ENCODE measurements at places on chromosomes 5 and 9.

DNA sequence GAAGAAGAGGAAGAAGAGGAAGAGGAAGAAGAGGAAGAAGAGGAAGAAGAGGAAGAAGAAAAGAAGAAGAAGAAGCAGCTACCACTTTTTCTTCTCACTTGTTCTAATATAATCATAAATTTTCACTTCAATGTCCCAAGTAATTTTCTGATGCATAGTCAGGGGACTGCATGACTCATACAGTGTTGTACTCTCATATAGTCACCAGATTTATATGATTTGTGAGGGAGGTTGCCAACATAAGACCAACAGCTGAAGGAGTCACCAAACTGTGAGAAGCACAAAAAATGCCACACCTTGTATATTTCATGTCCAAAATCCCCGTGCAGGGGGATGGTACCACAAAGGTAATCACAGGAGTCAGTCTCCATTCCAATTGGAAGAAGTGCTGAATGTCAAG lies 32.7 kb upstream of the DMRTA1 start:
- no peak for DNase-seq

- no peak for DNase-seq
Measured at GRCh38 chr9:2032234-2032633, 17.1 kb downstream of the SMARCA2 start.

GRCh38 chr9:104748359-104749031 lies 1.0 kb downstream of the NIPSNAP3A start:
- no peak for DNase-seq

DNA sequence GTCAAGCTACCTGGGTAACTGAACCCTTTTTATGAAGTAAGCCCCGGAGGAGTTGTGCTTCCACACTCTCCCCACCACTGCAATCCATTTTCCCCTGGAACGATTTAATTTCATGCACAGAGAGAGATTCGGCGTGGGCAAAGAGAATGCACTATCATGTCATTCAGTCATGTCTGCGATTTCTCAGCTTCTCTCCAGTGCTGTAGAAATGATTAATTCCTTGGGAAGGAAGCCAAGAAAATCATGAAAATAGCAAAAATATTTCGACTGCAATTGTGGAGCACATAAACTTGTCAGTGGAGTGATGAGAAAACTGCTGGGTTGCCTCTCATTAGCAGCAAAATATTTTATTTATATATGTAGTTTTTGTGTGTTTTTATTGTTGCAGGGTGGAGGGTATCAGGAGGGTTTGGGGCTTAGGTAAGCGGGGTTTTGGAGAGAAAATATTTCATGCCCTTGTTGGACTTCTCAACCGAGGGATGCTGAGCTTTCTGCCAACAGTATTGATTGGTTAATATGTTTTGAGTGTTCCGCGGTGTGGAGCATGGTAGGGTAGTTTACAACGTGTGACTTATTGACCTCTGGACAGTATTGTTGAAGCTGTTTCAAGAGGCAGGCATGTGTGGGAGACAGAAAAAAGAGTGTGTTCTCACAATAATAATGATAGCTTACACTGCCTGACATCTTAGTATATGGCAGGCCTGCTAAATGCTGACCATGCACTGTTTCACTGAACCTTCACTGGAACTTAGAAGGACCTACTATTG lies 69.3 kb downstream of the SGCD start:
- DNase-seq, result no peak

GRCh38 chr9:118651511-118651910 lies 717.7 kb downstream of the BRINP1 start:
- no peak for DNase-seq

- DNase-seq, result no peak
Measured at GRCh38 chr5:139417214-139417613, 13.3 kb upstream of the SPATA24 start.

DNA sequence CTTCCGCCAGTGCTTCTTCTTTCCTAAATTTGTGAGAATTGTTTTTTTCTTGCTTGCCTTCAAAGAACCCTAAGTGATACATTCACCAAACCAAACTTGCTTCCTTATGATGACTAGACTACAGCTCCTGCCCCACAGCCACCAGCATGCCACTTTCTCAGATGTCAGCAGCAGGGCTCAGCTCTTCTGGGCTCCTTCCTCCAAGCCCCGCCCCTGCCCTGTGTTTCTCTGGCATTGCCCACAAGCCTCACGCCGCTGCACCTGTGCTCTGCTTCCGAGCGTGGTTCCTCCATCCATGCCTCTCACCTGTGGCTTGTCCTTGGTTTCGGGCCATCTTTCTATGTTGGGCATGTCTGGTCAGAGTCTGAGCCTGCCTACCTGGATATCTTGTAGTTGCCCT lies 10.6 kb downstream of the UNC5A start:
- no peak for DNase-seq

DNA sequence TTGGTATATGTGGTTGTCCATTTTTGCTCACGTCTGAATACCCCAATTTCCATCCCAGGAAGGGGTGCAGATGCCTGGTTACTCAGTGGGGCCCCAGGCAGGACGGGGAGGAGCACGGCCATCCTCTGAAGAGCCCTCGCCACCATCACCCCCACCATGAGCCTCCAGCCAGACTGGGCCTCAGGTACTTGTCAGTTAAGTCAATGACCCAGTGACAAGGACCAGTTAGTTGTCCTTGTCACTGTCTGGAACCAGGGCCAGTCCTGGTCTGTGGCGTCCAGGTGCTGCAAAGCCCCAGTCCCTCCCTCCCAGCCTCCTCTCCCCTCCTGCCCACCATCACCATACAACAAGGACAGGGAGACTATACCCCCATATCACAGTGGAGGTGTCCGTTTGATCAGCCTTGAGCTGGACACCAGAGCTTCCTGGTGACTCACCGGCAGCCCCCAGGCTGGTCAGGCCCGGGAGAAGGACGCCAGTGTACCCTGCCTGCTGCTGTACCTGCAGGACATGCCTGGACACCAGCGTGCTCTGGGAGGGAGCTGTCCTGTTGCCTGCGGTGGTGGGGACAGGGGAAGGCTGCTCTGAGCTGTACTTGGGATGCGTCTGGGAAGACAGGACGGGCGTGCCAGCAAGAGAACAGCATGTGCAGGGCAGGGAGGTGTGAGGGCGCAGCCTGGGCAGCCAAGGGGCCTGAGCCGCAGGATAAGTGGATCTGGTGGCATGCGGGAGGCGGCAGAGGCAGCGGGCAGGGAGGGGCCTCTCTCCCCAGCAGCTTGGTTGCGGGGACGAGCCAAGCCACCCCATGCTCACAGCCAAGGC lies 32.6 kb upstream of the TTLL11 start:
- DNase-seq, result no peak

GRCh38 chr5:143575286-143575685 lies 171.8 kb upstream of the NR3C1 start:
- DNase-seq, result no peak

DNA sequence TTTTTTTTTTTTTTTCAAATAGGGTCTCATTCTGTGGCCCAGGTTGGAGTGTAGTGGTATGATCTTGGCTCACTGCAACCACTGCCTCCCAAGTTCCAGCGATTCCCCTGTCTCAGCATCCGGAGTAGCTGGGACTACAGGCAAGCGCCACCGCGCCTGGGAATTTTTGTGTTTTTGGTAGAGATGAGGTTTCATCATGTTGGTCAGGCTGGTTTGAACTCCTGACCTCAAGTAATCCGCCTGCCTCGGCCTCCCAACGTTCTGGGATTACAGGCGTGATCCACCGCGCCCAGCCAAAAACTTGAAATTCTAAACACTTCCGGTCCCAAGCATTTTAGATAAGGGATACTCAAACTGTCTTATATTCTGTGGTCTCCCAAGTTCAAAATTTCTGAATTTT lies 718.9 kb upstream of the MEF2C start:
- no peak for DNase-seq

DNA sequence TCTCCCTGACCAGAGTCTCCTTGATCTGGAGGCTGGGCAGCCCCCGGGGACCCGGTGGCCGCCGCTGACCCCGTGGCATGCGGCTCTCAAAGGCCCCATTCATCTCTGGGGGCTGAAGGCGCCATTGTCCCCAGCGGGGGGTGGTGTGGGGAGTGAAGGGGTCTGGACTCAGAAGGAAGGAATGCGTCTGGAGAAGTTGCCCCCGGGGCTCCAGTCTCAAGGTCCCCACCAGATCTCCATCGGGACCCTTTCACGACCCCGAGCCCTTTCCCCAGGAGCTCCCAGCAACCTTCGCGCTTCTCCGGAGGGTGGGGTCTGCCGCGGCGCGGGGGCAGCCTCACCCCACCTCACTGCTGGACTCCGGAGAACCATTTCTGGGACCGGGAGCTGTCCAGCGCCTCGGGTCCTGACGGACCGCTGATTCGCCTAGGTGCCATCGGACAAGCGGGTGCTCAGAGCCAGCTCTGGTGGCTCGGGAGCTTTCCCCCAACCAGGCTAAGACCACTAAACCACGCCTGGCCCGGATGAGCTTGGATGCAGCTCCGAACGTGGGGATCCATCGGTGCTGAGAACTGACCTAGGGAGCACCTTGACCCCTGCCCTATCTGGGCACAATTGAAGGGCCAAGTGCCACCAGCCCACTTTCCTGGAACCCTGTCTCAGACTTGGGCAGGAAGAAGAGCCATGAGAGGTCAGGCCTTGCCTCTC lies 5.1 kb upstream of the PCDH1 start:
- no peak for DNase-seq

DNA sequence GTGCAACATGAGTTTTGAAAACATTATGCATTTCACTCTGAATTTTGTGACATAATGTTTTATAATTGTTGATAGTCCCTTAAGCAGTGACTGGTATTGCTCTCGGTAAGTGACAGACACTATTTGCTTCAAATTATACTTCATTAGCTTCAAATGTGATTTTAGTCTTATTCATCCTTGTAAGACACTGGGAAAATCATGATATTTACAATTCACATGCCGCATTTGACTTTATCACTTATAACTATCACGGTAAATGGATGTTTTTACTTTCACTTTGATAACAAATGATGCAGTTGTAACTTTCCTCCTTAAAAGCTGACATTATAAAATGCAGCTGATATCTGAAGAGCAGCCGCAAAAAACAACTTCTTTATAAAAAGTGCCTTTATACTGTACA lies 44.1 kb upstream of the ITGA2 start:
- DNase-seq, result no peak

DNA sequence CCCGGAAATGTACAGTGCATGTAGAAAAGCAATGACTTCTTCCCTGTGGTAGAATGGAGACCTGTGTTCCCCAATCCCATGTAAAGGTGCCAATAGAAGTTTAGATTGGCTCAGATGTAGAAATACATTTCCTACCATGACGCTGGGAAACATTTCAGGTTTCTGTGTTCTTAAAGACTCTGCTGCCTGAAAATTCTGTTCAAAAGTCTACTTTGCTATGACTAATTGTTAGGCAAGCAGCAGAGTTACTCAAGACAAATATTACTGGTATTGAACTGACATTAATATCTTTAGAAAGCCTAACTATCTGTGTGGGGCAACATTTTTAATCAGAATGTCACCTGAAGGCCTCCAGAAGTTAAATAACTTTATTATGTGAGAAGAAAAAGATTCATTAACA lies 75.5 kb upstream of the ELL2 start:
- no peak for DNase-seq

- DNase-seq, result no peak
Measured at GRCh38 chr9:117887941-117888340, 183.7 kb downstream of the TLR4 start.

DNA sequence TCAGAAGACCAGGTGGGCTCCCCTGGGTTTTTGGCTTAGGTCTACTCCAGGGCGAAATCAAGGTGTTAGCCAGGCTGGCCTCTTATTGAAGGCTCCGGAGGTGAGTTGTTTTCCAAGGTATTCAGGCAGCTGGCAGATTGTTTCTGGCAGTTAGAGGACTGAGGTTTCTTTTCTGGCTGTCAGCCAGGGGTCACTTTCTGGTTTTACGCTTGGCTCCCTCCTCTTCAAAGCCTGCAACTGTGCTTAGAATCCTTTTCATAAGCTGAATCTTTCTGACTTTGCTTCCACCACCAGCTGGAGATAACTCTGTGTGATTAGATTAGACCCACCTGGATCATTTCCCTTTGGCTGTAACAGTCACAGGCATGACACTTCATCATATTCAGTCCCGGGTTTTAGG lies 24.6 kb downstream of the RFK start:
- no peak for DNase-seq

DNA sequence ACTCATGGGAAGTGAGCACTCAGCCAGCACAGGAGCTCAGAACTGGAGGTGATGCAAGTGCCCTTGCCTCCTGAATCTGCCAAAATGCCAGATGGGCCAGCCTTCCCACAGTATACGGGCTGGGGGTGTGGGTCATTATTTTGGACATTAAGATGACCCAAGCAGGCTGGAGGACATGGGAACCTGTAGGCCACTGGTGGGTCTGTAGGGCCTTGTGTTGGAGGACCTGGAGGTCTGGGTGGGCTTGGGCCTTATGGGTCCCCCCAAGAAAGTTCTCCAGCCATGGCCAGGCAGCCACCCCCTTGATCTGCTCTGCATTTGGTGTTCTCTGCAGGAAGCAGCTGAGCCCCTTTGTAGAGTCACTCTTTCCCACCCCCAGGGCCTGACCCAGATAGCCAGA lies 71.0 kb upstream of the ANGPTL2 start:
- DNase-seq, result no peak

- no peak for DNase-seq
Measured at GRCh38 chr5:32465076-32465475, 20.5 kb upstream of the ZFR start.

DNA sequence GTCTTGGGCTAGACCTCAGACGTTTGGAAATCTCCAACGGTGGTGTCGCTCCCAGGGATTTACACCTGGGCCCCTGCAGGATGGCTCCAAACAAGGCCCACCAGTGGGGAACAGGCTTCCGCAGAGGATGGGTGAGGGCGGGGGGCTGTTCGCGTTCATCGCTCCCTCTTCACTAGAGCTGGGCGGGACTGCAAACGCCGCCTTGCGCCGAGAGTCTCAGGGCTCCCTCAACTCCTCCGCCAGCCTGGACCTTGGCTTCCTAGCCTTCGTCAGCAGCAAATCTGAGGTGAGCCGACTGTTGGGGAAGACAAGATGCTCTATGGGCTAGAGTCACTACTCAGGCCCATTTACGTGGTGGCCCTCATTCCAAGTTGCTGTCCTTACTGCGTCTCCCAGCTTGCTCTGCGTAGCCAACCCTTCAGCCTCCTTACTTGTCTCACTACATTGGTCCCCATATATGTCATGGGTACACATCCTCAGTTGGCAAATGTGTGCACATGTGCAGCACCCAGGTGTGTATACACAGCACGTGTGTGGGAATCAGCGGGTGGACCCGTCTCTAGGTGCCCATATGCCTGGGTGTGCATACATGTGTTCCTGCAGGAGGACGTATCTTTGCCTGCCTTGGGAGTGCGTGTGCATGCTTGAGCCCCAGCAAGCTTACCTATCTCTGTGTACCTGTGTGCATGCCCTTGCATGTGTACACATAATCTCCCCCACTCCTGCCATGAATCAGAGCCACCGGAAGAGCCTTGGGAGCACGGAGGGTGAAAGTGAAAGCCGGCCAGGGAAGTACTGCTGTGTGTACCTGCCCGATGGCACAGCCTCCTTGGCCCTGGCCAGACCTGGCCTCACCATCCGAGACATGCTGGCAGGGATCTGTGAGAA lies 10.5 kb downstream of the RGS14 start:
- DNase-seq, result no peak

DNA sequence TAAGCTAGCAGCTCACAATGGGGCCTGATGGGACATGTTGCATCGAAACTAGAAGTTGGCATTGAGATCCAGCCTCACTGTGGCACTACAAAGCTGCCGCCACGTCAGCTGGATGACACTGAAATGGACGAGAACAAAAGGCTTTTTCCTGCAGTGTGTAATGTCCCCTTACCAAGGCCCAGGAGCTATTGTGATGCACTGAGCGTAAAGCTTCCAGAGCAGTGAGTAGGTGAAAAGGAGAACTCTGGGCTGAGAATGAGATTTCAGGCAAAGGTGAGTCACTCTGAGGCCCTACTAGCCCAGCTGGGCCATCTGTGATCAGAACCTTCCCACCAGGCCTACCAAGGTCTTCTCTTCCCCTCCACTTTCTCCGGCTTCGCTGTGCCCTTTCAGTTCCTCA lies 528.1 kb upstream of the KLF4 start:
- no peak for DNase-seq

All from BJ (cell line).